ENCODE measurements at places on chromosomes 6 and 20.

DNA sequence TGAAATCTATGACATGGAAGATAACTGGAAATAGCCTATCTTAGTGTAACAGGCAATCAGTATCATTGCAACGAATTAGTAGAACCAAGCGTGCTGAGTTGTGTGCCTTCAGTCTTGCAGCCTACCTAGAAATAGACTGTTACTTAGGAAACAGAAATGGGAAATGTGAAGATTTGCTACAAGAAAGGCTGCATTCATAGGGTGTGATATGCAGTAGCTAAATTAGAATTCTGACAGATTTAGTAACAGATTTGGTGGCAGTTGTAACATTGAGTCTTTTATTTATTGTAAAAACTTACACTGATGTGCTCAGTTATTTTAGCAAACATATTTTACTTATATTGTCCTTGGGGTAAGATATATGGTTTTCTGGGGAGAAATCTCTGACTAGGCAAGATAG is 56.2 kb downstream of the MAP7 start:
- no peak overlapping the region for H3K27ac ChIP-seq
- H3K4me3 ChIP-seq: no peak overlapping the region
- no peaks in the 10 kb centered on the region for H3K4me1 ChIP-seq

- DNase-seq: no peak
- H3K36me3 ChIP-seq: no peaks in the 10 kb centered on the region
- no peaks in the 10 kb centered on the region for H3K27me3 ChIP-seq
- no peak overlapping the region for H3K27ac ChIP-seq
Observed at GRCh38 chr20:44728801-44729443, 13.8 kb downstream of the CCN5 start.

DNA sequence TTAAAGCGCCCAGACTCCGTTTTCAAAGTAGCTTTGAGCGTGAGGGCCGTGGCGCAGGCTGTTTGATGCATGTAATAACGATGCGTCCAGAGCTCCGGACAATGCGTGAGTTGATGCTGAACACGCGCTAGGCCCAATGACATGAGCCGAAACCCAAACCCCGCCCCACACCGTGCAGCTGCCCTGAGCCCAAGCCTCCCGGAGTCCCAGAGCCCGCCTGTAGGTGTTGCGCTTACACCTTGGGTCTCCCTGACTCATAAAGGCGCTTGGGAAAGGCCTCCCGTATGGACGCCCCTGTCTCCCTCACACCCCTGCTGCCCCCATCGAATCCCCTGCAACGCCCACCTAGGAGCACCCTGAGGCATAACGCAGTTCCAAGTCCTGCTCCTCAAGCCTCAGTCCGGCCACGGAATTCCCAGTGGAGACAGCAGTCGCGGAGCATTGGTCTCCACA is 87.6 kb downstream of the ERMARD start:
- H3K4me3 ChIP-seq: no peak overlapping the region
- DNase-seq: no peak
- H3K27ac ChIP-seq: no peak overlapping the region
- no peaks in the 10 kb centered on the region for H3K36me3 ChIP-seq
- no peaks in the 10 kb centered on the region for H3K4me1 ChIP-seq
- peaks cover 19% of the 10 kb centered on the region for H3K27me3 ChIP-seq

DNA sequence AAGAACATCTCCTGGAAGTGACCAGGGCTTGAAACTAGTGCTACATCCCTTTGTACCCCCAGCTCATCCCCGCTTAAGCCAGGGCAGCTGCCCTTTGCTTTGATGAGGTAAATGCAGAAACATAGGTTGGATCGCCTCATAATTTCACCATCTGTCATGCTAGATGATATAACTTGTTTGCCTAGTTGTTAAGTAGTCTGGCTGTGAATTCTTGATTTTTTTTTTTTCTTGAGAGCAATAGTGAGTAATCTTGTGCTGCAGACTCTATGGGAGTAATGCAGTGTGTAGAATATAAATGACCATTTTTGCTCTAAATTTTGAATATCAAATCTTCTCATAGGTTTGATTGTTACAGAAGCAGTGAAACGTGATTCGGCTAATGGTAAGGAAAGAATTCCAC is 4.1 kb downstream of the TRDN start:
- no peaks in the 10 kb centered on the region for H3K4me1 ChIP-seq
- no peaks in the 10 kb centered on the region for H3K36me3 ChIP-seq
- no peak overlapping the region for H3K4me3 ChIP-seq

DNA sequence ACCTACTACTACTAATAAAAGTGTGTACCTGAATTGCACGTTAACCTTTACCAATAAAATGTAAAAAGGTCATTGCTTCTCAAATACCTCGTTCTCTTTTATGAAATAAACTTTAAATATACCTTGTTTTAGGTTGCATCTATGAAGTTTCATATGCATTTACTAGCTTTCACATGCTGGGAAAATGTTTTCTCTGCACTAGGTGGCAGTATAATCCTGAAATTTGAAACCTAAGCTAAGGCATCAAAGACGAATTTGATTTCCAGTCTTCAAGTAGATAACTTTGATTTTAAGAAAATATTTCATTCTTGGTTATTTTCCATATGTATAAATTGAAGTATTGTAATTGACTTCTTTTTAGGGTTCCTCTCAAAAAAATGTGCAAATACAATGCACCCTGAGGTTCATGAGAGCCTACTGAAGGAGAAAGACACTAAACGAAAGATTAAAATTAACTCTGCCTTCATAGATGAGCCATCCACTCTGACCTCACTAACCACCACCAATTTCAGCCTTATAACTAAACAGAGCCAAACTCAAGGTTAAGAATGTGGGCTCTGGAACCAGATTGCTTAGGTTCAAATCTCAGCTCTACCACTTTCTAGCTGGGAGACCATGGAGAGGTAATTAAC is 7.3 kb upstream of the COL9A1 start:
- no peak overlapping the region for H3K4me3 ChIP-seq
- H3K4me1 ChIP-seq: peaks cover 5% of the 10 kb centered on the region
- H3K27ac ChIP-seq: no peak overlapping the region
- H3K36me3 ChIP-seq: no peaks in the 10 kb centered on the region

DNA sequence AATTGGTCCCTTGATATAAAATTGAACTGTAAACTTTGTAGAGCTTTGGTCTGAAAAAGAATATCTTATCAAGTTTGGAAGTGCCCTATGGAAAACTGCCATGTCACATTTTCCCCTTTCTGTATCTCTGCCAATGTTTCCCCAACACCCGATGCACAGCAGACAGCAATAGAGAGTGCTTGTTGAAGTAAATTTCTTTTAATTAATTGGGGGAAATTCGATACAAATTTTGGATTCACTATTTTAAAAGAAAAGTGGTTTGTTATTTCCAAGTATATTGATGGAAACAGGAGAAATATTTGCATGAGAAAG is 208.1 kb downstream of the OGFRL1 start:
- no peak overlapping the region for H3K4me3 ChIP-seq
- H3K36me3 ChIP-seq: no peaks in the 10 kb centered on the region
- no peak for DNase-seq
- H3K27me3 ChIP-seq: no peaks in the 10 kb centered on the region
- no peak overlapping the region for H3K27ac ChIP-seq

- H3K36me3 ChIP-seq: peaks cover 4% of the 10 kb centered on the region
- no peak for DNase-seq
- H3K4me3 ChIP-seq: no peak overlapping the region
- H3K27me3 ChIP-seq: no peaks in the 10 kb centered on the region
- peaks cover 10% of the 10 kb centered on the region for H3K4me1 ChIP-seq
Observed at GRCh38 chr20:43781215-43781614, 54.4 kb upstream of the GTSF1L start.

DNA sequence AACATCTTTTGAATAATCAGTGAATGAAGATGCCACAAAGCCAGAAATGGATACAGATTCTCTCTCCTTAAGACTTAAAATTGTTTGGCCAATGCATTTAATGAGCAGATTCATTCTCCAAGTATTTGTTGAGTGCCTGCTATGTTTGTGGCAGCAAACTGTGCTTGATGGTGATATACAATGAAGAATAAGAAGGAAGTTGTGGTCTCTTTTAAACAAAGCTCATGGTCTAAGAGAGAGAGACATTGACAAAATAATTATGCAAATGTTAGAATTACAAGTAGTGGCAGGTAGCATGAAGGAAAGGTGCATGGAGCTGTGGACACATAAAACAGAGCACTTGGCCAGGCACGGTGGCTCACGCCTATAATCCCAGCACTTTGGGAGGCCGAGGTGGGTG is 28.3 kb downstream of the NFATC2 start:
- no peak for DNase-seq
- H3K4me3 ChIP-seq: no peak overlapping the region
- H3K27me3 ChIP-seq: no peaks in the 10 kb centered on the region
- H3K4me1 ChIP-seq: peaks cover 64% of the 10 kb centered on the region
- H3K27ac ChIP-seq: no peak overlapping the region
- peaks cover 74% of the 10 kb centered on the region for H3K36me3 ChIP-seq

DNA sequence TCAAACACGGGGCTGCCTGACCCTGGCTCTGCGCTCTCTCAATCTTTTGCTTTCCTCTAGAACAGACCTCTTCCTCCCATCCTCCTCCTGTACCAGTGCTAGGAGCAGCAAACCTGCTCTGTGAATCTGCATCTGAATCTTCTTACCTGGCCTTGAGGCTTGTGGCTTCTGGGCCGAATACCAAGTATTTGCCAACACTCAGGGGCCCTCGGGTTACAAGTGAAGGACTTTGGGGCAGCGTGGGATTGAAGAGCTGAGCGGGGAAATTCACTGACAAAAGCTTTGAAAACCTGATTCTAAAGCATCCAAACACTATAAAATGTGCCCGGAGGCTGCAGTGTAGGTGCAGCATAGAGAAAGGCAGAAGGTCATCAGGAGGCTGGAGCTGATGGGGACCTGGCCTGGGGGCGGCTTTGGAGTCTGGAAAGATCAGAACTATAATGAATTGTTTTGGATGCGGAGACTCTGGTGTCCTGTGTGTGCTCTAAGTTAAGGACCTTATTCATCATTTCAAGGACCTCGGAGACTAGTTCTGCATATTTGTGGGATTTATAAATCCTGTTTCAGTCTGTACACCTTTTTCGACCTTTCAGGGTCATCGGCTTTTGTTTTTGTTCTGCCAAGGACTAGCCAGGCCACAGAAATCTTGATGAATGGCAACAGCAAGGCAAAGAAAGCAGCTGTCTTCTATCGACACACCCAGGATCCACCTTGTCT is 16.4 kb upstream of the IGF2R start:
- DNase-seq: no peak
- no peak overlapping the region for H3K27ac ChIP-seq
- no peak overlapping the region for H3K4me3 ChIP-seq
- peaks cover 10% of the 10 kb centered on the region for H3K27me3 ChIP-seq

DNA sequence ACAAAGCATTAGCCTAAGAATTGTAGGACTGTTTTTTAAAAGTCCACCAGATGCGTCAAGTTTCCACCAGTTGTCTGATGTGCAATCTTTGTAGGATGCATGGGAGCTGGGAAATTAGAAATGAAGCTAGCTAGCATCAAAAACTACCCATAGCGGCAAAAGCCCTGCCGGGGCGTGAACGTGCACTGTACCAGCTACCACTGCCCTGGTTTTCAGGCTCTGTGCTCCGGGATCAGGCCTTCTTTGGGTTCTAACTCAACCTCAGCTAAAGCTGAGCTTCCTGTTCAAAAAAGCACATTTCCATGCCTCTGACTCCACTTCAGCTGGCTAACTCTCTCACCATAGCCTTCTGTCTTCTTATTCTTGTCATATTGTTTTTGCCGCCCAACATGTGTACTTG is 26.9 kb upstream of the FUCA2 start:
- peak overlapping the region; percentile 77 for H3K4me3 ChIP-seq
- peaks cover 6% of the 10 kb centered on the region for H3K27me3 ChIP-seq
- H3K27ac ChIP-seq: no peak overlapping the region
- H3K4me1 ChIP-seq: peaks cover 10% of the 10 kb centered on the region
- H3K36me3 ChIP-seq: no peaks in the 10 kb centered on the region

- no peaks in the 10 kb centered on the region for H3K4me1 ChIP-seq
- no peak overlapping the region for H3K27ac ChIP-seq
- no peaks in the 10 kb centered on the region for H3K36me3 ChIP-seq
- H3K4me3 ChIP-seq: no peak overlapping the region
Observed at GRCh38 chr6:134729561-134729960, 220.3 kb downstream of the ALDH8A1 start.
